ENCODE measurements at places on chromosomes 3 and 15.

GRCh38 chr3:122215592-122216298 lies 32.3 kb downstream of the CASR start:
- DNase-seq = no peak

- no peak for DNase-seq
Measured at GRCh38 chr3:43028001-43028400, 48.9 kb downstream of the GASK1A start.

GRCh38 chr3:72336821-72337479 lies 511.3 kb downstream of the SHQ1 start:
- peak; percentile 71 for DNase-seq

DNA sequence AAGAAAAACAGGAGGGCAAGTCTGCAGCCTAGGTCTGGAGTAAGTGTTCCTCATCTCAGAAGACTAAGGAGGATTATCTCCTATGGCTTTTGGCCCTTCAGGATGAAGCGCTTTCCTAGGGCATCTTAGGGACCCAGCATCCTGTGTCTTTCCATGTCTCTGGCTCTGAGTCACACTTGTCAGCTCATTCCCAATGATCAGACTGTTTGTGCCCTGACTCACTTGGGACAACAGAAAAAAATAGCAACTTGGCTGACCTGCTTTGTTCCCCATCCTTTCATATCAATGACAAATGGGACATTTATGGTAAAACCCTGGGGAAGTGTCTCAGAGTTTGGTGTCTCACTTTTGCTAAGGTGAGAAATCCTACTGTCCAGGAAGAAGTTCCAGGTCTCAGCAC lies 76.2 kb upstream of the OXTR start:
- DNase-seq = no peak

DNA sequence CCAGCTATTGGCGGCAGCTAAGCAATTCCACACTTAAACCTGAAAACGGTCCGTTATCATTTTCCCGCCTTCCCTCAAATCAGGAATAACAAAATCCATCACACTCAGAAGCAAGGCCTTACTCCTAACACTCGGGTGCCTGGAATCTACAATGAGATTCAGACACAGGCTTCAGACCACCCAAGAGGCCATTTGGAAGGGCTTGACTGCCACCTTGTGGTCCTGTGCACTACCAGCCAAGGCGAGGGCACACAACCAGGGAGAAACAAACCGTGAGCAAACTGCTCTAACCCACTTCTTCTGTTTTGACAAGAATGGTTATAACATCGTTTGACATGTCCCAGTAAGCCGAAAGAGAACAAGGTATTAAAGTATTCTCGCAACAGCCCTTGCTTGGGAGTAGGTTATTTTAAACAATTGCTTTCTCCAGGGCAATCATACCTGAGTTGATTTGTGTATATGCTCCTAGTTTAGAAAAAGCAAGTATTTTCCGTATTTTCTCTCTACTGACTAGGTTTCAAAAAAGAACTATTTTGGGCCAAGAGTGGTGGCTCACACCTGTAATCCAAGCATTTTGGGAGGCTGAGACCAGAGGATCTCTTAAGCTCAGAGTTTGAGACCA lies 40.1 kb upstream of the TAFA4 start:
- DNase-seq = peak; percentile 83

DNA sequence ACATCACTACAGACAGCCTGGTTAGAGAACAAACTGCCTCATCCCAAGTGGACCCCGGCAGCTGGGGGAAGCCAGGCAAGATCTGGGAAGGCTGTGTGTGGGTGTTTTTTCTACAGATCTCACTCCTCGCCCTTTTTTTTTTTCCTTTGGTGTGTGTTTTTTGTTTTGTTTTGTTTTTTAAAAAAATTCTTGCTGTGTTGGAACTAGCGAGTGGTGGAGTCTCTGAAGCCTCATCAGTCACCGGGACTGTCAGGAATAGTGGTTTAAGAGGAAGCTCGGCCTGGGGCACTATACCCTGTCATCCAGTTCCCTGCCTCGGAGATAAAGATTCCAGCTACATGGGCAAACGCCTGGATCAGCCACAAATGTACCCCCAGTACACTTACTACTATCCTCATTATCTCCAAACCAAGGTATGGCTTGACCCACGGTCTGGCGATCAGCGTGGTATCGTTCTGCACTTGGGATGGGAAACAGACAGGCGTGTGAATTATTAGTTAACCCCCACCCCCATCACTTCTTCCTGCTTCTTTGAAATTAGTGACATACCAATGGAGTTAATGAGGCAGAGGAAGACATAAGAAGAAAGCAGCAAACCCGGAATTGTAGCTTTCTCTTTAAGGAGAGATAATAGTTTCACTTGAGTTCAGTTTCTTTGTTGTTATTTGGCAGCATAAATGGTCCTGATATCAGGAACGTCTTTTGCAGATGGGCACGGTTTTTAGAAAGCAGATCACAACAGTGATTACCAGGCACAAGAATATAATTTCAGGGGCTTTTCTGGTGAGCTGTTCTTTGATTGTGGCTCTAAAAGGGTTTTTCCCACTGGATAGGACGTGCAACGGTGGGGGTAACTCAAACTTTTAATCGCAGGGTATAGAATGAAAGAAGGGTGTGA lies 722 bp downstream of the RBMS3 start:
- DNase-seq = no peak

- DNase-seq = no peak
Measured at GRCh38 chr3:101091489-101091888, 98.3 kb upstream of the ABI3BP start.

DNA sequence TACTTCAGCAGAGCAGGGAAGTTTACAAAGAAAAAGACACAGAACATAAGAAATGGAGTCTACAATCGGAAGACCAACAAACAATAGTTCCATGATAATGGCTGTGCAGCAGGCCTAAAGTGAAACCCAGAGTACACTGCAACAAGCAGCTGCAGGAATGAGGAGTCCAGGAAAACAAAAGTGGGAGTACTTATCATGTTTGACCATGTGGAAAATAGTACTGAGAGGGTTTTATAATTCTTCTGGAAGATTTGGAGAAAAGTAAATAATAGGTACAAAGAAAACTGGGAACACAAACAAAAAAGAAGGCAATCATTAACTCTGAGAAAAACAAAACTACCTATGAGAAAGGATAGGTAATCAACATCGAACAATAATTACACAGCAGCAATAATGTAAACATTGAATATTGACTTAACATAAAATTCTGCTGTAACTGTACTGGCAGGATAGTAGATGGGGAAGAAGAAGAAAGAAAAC lies 87.5 kb downstream of the NEK10 start:
- DNase-seq = no peak

Data from glutamatergic neuron (in vitro differentiated cells).